ACHN (cell line): ENCODE measurements at places on chromosomes 3 and 15.

GRCh38 chr15:62992302-62992701, 50.2 kb upstream of the TPM1 start:
- DNase-seq: no peak

- no peak for DNase-seq
Observed at GRCh38 chr3:63662500-63662899, 10.0 kb downstream of the SNTN start.

- DNase-seq: peak; percentile 18
Observed at GRCh38 chr3:100402256-100402655, 917 bp downstream of the LNP1 start.

- DNase-seq: no peak
Observed at GRCh38 chr15:72591361-72591760, 63.1 kb upstream of the GOLGA6B start.

DNA sequence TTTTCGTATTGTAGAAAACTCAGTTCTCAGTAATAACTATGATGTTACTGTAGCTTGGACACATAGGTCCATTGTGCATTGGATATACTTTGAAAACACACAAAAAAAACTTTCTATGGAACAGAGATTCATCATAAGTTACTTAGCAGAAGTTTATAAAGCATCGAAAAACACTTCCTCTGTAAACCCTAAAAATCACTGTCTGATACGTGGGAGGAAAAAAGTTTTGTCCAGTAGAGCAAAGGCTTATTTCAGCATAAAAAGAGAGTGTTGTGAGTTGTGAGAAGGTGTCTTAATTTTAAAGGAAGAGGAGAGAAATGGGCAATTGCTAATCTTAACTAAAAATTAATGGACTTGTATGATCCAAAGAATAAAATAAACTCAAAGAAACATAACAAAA, 64.8 kb downstream of the OSTN start:
- DNase-seq: no peak

DNA sequence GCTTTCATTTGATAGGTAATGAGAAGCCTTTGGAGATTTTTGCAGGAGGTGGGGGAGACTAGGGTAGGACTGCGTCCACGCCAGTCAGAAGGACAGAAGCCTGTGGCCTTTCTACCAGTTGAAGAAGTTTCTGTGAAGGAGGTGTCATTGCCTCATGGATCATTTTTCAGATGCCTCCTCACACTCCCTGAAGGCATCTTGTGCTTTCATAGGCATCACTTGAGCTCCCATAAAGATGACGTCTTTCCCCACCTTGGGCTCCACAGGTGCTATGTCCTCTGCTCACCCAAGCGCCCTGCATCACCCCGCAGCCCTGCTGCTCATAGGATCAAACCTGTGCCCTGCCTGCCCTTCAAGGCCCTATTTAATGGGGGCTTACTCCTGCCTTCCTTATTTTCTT, 7.5 kb upstream of the ITGA11 start:
- DNase-seq: no peak

- peak; percentile 17 for DNase-seq
Observed at GRCh38 chr3:98359993-98360675, 6.5 kb downstream of the OR5K4 start.
